Stimulated activated CD4-positive, alpha-beta T cell treated with anti-CD3 and anti-CD28 coated beads, Interleukin-15, amount 100 ng/mL, for 24 hours (primary cell): ENCODE measurements at places on chromosomes 5 and 9.

DNA sequence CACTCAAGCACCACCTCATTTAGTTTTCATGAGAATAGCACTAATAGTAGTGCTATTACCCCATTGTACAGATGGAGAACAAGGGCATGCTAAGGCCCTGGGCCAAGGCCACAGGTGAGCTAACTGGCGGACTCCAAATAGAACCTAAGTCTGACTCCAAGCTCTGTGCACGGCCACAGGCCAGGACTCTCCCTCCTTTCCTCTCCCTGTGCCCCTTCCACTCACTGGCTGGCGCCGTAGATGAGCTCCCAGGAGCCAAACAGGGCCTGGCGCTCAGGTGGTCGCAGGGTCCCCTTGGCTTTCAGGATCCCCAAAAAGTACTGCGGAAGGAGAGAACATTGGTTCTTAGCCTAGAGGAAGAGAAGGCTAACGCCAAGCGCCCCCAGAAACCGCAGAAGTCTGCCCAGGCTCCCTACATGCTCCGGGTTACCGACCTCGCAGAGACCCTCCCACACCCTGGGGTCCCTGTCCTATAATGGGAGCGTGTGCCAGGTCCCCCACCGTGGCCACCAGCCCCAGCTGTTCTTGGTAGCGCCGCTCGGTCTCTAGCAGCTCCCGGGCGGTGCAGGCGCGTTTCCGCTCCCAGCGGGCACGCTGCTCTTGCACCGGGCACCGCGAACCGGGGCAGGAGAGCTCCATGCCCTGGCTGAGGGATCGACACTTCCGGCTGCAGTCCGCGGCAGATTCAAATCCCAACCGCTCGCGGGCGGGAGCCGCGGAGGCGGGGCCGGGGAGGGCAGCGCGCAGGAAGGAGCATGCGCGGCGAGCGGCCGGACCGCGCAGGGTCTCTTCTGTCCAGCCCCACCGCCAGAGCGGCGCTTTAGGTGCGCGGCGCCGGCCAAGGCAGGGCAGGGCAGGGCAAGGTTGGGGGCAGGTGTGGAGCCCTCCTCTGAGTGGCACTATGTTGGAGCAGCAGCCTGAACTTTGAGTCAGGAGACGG lies at the start of gene ARHGEF39:
Gene ARHGEF39, minus strand, starts transcription at position 665 of the 940 bp plus-strand sequence. Its CDS starts 26 bp downstream, at position 639.
- DNase-seq: peak; percentile 88

DNA sequence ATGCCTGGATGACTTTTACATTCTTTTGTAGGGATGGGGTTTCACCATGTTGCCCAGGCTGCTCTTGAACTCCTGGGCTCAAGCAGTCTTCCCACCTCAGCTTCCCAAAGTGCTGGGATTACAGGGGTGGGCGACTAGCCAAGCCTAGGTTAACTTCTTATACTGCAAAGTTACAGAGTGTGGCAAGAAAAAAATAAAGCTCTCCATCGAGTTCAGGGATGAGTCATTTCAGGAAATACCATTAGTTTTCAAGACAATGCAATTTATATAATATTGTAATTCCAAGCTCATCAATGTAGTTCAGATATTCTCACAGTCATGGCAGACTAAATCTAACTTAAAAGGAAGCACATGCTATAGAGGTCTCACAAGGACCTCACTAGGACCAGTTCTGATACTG lies 11.5 kb upstream of the ABO start:
- DNase-seq: no peak

DNA sequence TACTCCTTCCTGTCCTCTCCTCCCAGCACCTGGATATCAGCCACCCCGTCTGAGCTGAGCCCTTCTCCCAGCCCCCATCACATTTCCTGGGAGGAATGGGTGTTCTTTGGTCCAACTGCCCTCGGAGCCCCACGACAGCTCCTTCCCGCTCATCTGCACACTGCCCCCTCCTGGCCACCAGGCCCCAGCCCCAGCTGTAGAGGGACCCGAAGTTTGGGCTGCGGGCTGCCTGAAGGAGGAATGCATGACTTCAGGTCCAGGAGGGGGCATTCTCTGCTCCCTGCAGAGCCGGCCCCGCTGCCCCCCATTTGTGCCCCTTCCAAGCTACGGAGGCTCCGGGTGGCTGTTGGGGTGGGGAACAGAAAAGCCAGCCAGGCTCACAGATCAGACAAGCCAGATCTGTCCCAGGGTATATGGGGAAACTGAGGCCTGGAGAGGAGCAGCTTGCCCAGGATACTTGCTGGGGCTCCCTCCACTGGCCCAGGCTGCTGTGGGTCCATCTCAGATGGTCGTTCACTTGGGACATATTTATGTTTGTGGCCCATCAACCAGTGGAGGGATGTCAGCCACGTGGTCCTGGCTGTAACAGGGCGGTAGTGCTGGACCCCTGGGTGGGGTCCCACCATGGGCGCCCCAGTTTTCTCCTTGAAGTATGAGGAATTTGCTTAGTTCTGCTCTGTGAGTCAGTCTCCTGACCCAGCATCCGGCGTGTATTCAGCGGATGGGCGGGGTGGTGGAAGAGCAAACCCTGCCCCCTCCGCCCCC lies 33.1 kb downstream of the DAB2IP start:
- DNase-seq: peak; percentile 51

GRCh38 chr5:172770675-172771438 lies at the start of gene DUSP1:
TSS of gene DUSP1 (minus strand) at chr5:172771195. CDS start at chr5:172770952, 243 bp downstream.
- peak; percentile 99 for DNase-seq

DNA sequence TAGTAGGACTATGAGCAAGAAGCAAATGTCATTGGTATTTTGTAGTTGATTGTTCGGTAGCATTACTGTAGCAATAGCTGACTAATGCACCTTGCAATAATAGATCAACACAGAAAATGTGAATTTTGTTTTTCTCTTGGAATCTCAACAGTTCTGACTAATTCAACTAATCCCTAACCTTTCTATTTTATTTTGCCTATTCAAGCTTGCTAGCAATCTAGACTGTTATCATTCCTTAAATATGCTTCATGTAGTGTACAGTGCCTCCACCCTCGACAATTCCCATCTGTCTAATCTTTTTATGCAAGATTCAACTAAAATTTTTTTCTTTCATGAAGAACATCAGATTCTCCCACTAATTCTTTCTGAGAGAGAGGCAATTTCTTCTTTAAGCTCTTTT lies 570.6 kb downstream of the PDE4D start:
- DNase-seq: no peak

GRCh38 chr5:138662599-138662998 lies 87.4 kb upstream of the HSPA9 start:
- DNase-seq: peak; percentile 54

DNA sequence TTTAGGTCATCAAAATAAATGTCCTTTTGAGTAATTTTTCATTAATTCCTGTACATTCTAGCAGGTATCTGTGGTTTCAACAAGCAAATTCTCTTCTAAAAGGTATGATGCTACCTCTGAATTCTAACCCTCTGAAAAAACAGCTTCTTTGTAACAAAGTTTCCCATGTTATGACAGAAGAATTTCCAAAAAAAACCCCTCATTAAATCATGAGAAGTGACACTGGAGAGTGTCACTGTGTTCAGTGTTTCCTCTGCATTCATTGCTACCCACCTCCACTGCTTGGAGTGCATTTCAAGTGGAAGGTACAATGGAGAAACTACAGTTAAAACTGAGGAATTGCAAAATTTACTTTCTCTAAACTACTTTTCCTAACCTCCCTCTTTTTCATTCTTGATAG lies 10.1 kb downstream of the CDKN2A start:
- no peak for DNase-seq
